ENCODE measurements at places on chromosomes 7 and 10.
A peak's percentile ranks its signal among the peaks of the same experiment; 100 is the strongest.

- no peak for DNase-seq
Observed at GRCh38 chr10:66784770-66785169, 141.1 kb upstream of the LRRTM3 start.

GRCh38 chr10:72226418-72227027 is 10.4 kb upstream of the ASCC1 start:
- DNase-seq, result no peak

DNA sequence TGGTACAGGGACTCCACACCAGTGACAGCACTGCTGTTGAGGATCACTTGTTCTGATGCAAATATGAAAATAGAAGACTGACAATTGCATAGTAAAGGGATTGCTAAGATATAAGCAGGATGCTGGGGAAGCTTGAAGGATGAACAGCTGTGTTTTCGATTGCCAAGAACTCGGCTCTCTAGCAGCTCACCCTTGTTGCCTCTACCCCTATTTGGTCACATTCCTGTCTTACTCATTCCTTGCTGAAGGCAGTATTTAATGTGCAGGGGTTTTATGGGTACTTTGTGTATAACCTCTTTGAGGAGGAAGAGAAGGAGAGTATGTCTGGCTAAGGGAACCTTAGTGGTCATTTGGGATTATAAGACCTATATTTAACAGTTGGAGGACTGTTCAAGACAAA is 218.8 kb downstream of the AUTS2 start:
- DNase-seq, result no peak

DNA sequence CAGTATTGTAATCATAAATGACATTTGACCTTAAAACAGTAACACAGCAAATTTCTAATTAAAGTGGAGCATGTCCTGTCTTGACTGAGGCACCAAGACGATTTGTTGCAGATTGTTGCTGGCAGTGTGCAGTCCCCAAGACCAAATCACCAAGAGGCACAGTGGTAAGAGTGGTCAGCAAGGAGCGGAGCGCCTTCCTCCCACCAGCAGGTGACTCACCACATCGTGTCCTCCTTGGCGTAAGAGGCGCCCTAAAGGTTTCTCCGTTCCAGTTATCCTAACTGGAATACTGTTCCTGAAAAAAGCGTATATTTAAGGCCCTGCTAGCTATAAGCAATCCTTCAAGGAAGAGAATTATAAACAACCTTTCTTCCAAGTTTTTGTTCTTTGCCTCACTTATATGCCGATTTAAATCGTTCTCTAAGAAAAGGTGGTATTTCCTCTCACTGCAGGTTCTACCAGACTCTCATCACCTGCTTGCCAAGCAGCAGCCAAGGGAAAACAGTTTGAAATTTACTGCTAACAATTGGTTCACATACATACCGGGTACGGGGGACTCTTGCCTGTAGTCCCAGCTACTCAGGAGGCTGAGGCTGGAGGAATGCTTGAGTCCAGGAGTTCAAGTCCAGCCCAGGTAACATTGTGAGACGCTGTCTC is 10.7 kb upstream of the REPIN1 start:
- DNase-seq, result no peak

- no peak for DNase-seq
Observed at GRCh38 chr7:114298011-114298410, 116.6 kb upstream of the FOXP2 start.

- no peak for DNase-seq
Observed at GRCh38 chr10:48608976-48609375, 4.1 kb upstream of the ARHGAP22 start.

GRCh38 chr7:80444811-80445210 is 67.1 kb downstream of the GNAT3 start:
- DNase-seq, result no peak

DNA sequence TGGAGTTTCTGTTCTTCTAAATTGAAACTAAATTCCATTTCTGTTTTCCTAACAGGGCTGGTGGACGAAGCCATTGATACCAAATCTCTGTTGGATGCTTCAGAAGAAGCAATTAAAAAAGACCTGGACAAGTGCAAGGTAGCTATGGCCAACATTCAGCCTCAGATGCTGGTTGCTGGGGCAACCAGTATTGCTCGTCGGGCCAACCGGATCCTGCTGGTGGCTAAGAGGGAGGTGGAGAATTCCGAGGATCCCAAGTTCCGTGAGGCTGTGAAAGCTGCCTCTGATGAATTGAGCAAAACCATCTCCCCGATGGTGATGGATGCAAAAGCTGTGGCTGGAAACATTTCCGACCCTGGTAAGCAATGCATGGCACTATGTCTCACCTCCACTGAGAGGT is 45.6 kb downstream of the AP3M1 start:
- DNase-seq, result no peak

- DNase-seq, result no peak
Observed at GRCh38 chr10:99748823-99749451, 16.9 kb downstream of the CUTC start.

DNA sequence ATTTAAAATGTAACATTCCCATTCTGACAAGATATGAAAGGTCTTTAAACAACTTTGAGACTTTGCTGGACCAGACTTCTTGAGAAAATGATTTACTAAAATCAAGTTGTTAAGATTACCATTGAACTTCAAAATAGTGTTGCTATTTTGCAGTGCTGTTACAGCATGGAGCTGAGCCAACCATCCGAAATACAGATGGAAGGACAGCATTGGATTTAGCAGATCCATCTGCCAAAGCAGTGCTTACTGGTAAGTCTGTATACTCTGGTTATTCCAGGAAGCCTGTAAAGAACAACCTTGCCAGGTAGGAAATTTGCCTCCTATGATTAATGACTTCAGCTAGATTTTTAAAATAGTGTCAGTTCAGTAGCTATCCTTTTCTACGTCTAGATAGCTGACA is 18.8 kb downstream of the TNKS2 start:
- DNase-seq, result no peak

GRCh38 chr7:91940171-91940570 is 491 bp upstream of the AKAP9 start:
- DNase-seq, result peak; percentile 52

DNA sequence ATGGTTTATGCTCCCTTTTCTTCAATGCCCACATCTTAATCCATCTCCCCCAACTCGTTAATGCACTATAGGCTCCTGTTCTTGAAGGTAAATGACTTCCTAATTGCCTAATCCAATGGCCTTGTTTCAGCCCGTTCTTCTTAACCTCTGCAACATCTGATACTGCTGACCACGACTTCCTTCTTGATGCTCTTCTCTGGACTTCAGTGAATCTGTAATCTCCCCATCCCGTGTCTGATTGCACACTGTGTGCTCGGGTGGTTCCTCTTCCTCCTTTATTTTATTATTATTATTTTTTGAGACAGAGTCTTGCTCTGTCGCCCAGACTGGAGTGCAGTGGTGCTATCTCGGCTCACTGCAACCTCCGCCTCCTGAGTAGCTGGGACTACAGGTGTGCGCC is 58.9 kb downstream of the HIPK2 start:
- no peak for DNase-seq

DNA sequence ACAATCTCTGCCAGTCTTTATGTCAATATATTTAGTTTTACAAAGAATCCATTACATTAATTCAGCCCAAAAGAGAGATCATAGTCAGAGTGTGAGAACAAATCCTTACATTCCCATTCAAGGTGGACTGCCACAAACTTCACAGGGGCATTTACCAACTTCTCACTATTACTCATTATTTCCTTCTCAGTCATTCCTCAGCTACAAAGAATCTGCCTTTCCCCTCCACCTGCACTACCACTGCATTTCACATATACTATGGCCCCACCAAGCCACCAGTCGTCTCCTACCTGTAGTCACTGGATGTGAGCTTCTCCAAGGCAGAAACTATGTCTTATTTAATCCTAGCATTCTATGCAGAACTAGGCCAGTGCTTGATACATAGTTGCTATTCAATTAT is 94.3 kb downstream of the USP6NL start:
- no peak for DNase-seq

DNA sequence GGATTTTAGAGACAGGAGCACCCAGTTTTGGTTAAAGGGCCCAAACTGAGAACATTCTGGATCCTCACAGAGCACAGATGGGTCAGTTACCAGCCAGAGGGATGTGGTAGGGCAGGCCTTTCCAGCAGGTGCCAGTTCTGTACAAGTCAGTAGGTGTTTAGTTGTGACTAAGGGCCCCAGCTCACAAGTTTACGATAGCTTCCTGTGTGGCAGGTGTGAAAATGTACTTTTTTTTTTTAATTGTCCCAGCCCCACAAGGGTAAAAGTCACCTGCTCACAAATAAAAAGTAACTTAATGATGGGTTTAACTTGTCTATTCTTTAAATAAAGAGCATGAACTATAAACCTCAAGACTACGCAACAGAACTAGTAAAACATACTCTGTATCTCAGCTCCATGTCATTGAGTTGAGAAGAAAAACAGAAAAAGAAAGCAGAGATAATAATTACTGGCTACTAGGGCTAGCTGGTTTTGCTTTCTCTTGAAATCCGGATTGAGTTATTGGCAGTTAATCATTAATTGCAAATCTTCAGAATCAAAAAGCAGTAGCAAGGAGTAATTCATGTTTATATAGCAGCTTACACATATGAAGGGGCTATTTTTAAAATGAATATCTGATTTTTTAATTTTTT is 15.4 kb downstream of the NFE2L3 start:
- peak; percentile 26 for DNase-seq

DNA sequence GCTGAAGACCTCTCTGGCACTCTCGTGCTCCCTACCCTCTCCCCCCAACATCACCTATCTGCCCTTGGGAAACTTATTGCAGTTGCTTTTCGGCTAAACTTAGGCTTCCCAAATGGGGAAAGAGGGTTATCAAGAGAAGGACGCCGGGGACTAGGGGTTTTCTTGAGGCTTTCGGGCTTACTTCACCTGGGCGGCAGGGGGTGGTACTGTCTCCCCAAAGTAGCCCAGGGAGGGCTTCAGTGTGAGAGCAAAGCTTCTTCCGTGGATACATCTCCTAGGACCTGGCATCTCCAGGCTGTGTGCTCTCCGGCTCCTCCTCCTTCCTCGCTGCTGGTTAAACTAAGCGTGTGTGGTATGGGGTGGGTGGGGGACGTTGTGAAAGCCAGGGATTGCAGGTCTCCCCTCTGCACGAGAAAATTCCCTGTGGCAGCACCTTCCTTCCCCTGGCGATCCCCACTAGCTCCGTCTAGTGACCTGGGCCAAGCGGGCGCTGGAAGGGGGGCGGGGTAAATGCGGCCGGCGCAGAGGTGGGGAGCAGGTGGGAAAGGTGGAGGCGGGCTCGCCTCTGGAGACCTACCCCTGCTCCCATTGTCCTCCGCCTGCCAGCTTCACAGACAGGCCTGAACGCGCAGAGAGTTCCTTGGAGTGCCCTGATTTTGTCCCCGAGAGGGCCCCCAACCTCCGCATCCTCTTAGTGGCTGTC is 1.1 kb downstream of the PLXDC2 start:
- peak; percentile 65 for DNase-seq

DNA sequence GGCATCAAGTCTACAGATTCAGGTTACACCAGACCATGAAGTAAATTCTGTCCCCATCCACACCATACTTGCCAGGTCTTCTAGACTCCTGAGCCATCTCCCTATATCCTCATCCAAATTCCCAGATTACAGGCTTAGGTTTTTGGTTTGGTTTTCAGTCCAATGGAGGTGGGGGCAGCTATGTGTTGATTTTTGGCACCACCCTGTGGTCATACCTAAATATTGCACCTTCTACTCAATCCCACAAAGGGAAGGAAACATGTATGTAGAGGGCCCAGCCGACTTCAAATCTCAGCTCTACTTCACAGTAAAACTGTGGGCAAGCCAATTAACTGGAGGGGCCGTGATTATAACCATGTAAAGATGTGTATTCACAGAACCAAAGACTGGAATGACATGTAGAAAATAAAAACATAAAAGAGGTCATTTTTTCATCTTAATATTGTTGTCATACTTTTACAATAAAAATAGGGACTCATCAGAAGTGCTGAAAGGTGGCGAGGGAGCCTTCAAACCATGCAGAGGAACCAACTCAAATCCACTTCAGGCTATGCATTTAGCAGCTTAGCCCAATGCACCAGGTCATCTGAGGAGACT is 19.8 kb downstream of the ERCC6 start:
- DNase-seq, result peak; percentile 38

DNA sequence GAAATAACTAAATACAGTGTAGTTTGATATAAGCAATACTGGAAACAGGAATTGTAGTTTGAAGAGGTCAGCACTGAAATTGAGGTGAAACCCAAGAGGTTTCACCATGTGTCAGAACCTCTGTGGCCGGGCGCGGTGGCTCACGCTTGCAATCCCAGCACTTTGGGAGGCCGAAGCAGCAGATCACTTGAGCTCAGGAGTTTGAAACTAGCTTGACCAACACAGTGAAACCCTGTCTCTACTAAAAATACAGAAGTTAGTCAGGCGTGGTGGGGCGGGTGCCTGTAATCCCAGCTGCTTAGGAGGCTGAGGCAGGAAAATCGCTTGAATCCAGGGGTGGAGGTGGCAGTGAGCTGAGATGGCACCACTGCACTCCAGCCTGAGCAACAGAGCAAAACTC is 13.7 kb downstream of the AHCYL2 start:
- no peak for DNase-seq

GRCh38 chr10:132981173-132981555 is 38.8 kb upstream of the CFAP46 start:
- no peak for DNase-seq

- DNase-seq, result no peak
Observed at GRCh38 chr7:38410056-38410455, 136.6 kb upstream of the TARP start.

DNA sequence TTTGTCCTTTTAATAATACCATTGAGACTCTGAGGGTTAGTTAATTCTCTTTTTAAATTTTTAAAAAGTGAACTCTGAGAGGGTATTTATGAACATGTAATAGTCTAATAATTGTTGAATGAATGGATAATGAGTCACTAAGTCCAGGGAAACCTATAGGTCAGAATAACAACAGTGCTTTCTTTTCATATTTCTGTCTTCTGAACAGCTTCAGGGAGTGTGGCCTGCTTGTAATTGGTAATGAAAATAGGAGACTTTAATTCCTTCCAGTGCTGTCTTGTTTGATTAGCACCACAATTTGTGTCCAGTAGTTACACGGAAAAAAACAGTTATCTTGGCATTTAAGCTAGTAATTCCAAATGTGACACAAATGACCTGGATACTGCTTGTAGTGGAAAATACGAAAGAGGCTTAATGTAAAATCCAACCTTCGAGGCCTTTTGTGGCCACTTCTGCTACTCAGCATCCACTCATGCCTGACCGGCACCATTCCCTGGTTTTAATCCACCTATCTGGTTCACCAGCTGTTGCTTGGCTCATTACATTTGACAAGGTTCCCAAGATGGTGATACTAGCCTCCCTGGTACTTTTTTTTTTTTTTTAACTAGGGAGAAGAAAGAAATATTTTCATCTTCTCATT is 149.3 kb upstream of the IMMP2L start:
- DNase-seq, result no peak

GRCh38 chr10:15122477-15123030 is 25.4 kb downstream of the RPP38 start:
- no peak for DNase-seq

DNA sequence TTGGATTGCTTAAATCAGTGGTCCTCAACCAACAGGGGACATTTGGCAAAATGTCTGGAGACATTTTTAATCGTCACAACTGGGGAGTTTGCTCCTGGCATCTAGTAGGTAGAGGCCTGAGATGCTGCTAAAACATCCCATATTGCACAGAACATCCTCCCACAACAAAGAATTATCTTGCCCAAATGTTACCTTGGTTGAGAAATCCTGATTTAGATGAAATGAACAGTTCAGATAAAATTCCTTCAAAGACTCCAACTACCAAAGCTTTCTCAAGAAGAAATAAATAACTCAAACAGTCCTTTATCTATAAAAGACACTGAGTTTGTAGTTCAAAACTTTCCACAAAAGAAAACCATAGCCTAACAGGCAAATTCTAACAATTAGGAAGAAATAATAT is 160.9 kb downstream of the SNX13 start:
- DNase-seq, result no peak
